Thyroid gland (tissue), 4 donors: ENCODE measurements at places on chromosomes 13 and 19. TPM values are rescaled to one million over a fixed set of nuclear protein-coding genes. Genes with fewer than 3 reads are reported as not detected.

GRCh38 chr19:53424968-53425597, 6.7 kb upstream of the ZNF761 start:
- no peak overlapping the region for H3K4me3 ChIP-seq
- H3K36me3 ChIP-seq, result no peaks in the 10 kb centered on the region
- H3K4me1 ChIP-seq, result no peaks in the 10 kb centered on the region
- peak; percentile 73 for DNase-seq
- H3K27ac ChIP-seq, result no peak overlapping the region
- H3K27me3 ChIP-seq, result no peaks in the 10 kb centered on the region

- H3K36me3 ChIP-seq, result no peaks in the 10 kb centered on the region
- H3K4me1 ChIP-seq, result no peaks in the 10 kb centered on the region
- H3K27me3 ChIP-seq, result no peaks in the 10 kb centered on the region
- no peak overlapping the region for H3K4me3 ChIP-seq
- peak; percentile 22 for DNase-seq
Observed at GRCh38 chr19:54029930-54030490, 33.7 kb downstream of the VSTM1 start.

- H3K36me3 ChIP-seq, result no peaks in the 10 kb centered on the region
- DNase-seq, result no peak
- H3K4me3 ChIP-seq, result no peak overlapping the region
- no peak overlapping the region for H3K27ac ChIP-seq
Observed at GRCh38 chr19:1551068-1552040, 16.8 kb downstream of the MEX3D start.

DNA sequence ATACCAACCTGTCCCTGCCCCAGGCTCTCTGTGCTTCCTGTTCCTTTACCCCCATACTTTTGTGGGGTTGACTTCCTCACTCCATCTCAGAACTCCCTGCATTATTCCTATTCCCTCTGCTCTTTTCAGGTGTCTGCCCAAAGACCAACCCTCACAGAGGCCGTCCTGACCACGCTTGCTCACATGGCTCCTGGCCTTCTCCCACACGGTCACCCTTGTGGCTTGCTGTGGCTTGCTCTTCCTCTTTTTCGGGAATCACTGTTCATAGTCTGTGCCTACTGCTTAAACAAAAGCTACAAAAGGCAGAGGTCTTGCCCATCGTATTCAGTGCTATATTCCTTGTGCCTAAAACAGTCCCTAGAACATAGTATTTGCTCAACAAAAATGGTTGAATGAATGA, 25.2 kb upstream of the ARGLU1 start:
- DNase-seq, result no peak
- H3K27me3 ChIP-seq, result no peaks in the 10 kb centered on the region
- no peak overlapping the region for H3K27ac ChIP-seq
- H3K4me3 ChIP-seq, result no peak overlapping the region

GRCh38 chr13:19158526-19159174, 23.0 kb downstream of the TUBA3C start:
- no peak overlapping the region for H3K27ac ChIP-seq
- H3K4me1 ChIP-seq, result no peaks in the 10 kb centered on the region
- no peak overlapping the region for H3K4me3 ChIP-seq
- no peaks in the 10 kb centered on the region for H3K36me3 ChIP-seq

DNA sequence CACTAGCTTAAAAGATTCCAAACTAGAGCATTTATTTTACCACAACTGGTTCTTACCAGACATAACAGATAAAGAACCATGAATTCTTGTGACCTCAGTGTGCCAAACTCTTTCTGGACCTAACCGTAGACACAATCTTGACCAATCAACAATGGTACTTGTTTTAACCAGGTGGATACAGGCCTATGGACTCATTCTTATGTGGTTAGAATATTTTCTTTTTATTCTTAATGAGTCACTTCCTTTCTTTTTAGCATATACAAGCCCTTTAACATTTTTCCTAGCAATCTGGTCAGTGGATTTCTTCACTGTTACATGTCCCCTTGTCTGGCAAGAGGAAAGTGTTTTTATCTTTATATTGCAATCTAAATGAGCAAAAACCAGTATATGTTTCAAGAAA, 792.1 kb upstream of the SPRY2 start:
- H3K27me3 ChIP-seq, result no peaks in the 10 kb centered on the region
- H3K4me3 ChIP-seq, result no peak overlapping the region
- no peaks in the 10 kb centered on the region for H3K36me3 ChIP-seq
- H3K4me1 ChIP-seq, result no peaks in the 10 kb centered on the region
- H3K27ac ChIP-seq, result no peak overlapping the region
- DNase-seq, result no peak

- H3K27ac ChIP-seq, result no peak overlapping the region
- no peaks in the 10 kb centered on the region for H3K4me1 ChIP-seq
- no peak for DNase-seq
- H3K4me3 ChIP-seq, result no peak overlapping the region
Observed at GRCh38 chr19:48703316-48703715, 7.5 kb downstream of the FUT2 start.

GRCh38 chr19:55241935-55242464, 13.4 kb upstream of the TMEM86B start:
- no peak overlapping the region for H3K4me3 ChIP-seq
- DNase-seq, result no peak
- H3K27ac ChIP-seq, result no peak overlapping the region
- no peaks in the 10 kb centered on the region for H3K27me3 ChIP-seq
- H3K36me3 ChIP-seq, result peaks cover 91% of the 10 kb centered on the region
- no peaks in the 10 kb centered on the region for H3K4me1 ChIP-seq

DNA sequence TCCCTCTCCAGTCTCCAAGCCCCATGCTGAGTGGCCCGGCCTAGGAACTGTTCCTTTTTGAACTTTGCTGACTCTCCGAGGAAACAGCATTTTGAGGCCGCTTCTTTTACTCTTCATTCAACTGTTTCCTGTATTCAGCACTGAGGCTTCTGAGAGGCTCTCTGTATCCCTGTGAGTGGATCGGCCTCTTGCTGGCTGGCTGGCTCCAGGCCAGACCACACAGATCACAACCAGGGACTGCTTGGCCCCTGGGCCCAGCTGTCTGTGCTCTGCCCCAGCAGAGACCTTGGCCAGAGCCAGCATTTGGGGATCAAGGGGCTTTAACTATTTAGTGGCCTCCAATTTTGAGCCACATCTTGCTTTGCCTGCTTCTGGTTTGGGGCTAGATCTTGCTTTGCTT, 75.6 kb upstream of the KL start:
- no peaks in the 10 kb centered on the region for H3K4me1 ChIP-seq
- H3K4me3 ChIP-seq, result no peak overlapping the region
- H3K36me3 ChIP-seq, result no peaks in the 10 kb centered on the region
- H3K27me3 ChIP-seq, result no peaks in the 10 kb centered on the region
- H3K27ac ChIP-seq, result no peak overlapping the region

DNA sequence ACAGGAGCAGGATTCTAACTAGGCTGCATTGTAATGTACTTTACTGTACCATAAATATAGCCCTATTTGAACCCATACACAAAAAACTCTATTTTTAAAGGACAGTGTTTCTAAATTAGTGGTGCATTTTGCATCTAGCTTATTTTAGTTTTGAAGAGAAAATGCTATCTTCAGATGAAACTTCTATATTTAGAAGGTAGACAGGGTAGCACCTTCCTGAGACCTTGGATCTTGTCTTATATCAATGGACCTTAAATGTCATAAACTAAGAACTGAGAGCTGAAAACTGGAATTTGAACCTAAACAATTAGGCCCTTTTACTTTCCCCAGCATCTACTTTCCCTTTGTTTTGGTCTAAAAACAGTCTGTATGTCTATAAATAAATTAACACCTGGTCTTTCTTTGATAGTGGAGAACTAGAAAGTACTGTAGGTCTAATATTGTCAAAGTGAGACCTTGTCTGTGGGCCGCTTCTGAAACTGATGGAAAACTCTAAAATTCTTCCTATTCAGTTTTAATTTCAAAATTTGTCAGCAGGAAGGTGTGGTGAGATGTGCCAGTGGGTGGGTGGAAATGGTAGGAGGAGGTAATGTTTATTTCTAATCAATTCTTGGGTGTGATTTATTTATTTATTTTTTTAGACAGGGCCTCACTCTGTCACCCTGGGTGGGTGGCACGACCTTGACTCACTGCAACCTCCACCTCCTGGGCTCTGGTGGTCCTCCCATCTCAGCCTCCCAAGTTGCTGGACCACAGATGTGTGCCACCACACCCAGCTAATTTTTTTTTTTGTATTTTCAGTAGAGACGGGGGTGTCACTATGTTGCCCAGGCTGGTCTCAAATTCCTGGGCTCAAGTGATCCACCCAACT, 10.1 kb downstream of the COG3 start:
- no peak overlapping the region for H3K27ac ChIP-seq
- DNase-seq, result no peak
- H3K4me3 ChIP-seq, result no peak overlapping the region
- H3K27me3 ChIP-seq, result no peaks in the 10 kb centered on the region
- H3K36me3 ChIP-seq, result peaks cover 5% of the 10 kb centered on the region
- H3K4me1 ChIP-seq, result no peaks in the 10 kb centered on the region

DNA sequence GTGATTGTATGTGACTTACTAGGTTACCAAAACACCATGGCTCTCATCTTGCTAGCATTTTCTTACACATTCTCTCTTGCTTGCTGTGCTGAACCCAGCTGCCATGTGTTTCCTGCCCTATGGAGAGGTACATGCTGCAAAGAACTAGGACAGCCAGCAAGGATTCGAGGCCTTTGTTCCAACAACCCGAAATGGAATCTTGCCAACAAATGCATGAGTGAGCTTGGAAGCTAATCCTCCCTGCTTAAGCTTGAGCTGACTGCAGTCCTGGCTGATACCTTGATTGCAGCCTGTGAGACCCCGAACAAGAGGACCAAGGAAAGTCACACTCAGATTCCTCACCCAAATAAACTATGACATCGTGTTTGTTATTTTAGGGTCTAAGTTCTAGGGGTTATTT, 651.2 kb downstream of the SLITRK6 start:
- H3K4me1 ChIP-seq, result no peaks in the 10 kb centered on the region
- DNase-seq, result peak; percentile 65
- no peaks in the 10 kb centered on the region for H3K36me3 ChIP-seq
- H3K27ac ChIP-seq, result no peak overlapping the region
- H3K4me3 ChIP-seq, result no peak overlapping the region
- no peaks in the 10 kb centered on the region for H3K27me3 ChIP-seq

GRCh38 chr13:45249662-45250061, 48.8 kb upstream of the KCTD4 start:
- H3K27me3 ChIP-seq, result no peaks in the 10 kb centered on the region
- H3K27ac ChIP-seq, result peak overlapping the region; percentile 66
- no peak overlapping the region for H3K4me3 ChIP-seq
- DNase-seq, result no peak
- H3K36me3 ChIP-seq, result no peaks in the 10 kb centered on the region
- peaks cover 15% of the 10 kb centered on the region for H3K4me1 ChIP-seq

DNA sequence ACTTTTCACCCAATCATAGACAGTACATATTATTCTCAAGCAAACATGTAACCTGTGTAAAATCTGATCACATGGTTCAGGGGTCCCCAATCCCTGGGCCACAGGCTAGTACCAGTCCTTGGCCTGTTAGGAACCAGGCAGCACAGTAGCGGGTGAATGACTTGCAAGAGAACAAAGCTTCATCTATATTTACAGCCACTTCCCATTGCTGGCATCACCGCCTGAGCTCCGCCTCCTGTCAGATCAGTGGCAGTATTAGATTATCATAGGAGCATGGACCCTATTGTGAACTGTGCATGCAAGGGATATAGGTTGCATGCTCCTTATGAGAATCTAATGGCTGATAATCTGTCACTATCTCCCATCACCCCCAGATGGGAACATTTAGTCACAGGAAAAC, 133.1 kb downstream of the MAB21L1 start:
- no peak overlapping the region for H3K27ac ChIP-seq
- no peaks in the 10 kb centered on the region for H3K36me3 ChIP-seq
- no peaks in the 10 kb centered on the region for H3K4me1 ChIP-seq

GRCh38 chr19:4090356-4091220, 23.9 kb upstream of the ZBTB7A start:
- no peak for DNase-seq
- no peaks in the 10 kb centered on the region for H3K4me1 ChIP-seq
- H3K27ac ChIP-seq, result no peak overlapping the region
- H3K4me3 ChIP-seq, result no peak overlapping the region
- H3K27me3 ChIP-seq, result no peaks in the 10 kb centered on the region
- H3K36me3 ChIP-seq, result peaks cover 5% of the 10 kb centered on the region

DNA sequence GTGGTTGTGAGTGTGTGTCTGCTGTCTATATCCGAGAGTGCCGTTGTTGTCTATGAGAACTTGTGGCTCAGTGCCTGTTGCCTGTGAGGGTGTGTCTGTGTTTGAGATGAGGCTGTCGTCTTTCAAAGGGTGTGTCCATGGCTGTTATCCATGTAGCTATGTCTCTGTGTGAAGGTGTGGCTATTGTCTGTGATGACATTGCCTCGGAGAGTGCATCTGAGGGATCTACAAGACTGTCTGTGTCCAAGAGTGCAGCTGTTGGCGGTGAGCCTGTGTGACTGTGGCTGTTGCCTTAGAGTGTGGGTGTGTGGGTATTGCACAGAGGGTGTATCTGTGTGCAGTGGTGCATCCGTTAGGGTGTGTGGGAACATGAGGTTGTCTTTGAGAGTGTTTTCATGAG, 4.9 kb downstream of the NUMBL start:
- H3K27ac ChIP-seq, result no peak overlapping the region
- no peaks in the 10 kb centered on the region for H3K27me3 ChIP-seq
- DNase-seq, result no peak
- peaks cover 5% of the 10 kb centered on the region for H3K36me3 ChIP-seq
- no peak overlapping the region for H3K4me3 ChIP-seq
- H3K4me1 ChIP-seq, result peaks cover 8% of the 10 kb centered on the region

ZNF546 gene
- total RNA-seq, result 13.3 TPM

LRG1 gene
- 2.7 TPM for total RNA-seq

ASF1B gene
- total RNA-seq, result 1.1 TPM

SYDE1 gene
- 12.6 TPM for total RNA-seq

FXYD7 gene
- total RNA-seq, result not detected

CATSPERD gene
- total RNA-seq, result not detected
